ENCODE measurements at places on chromosomes 4 and X. TPM values are rescaled to one million over a fixed set of nuclear protein-coding genes. Genes with fewer than 3 reads are reported as not detected.

Gene SCLT1
- 26.8 TPM for polyA plus RNA-seq

Gene CYSLTR1
- polyA plus RNA-seq, result 1.8 TPM

Gene GCNA
- 2.0 TPM for polyA plus RNA-seq

Gene EFHC2
- polyA plus RNA-seq, result 4.0 TPM

Gene SMIM31
- polyA plus RNA-seq, result 0.09 TPM

Gene SHOX
- polyA plus RNA-seq, result 0.08 TPM

Gene HAUS7
- polyA plus RNA-seq, result 36.5 TPM

Gene PCDH19
- 2.3 TPM for polyA plus RNA-seq

Gene DMP1
- not detected for polyA plus RNA-seq

Gene PNMA6A
- polyA plus RNA-seq, result 3.2 TPM

Gene PIR
- polyA plus RNA-seq, result 9.6 TPM

Gene NHS
- 7.2 TPM for polyA plus RNA-seq

Gene PWWP3B
- polyA plus RNA-seq, result 4.4 TPM

Gene PAGE4
- 0.34 TPM for polyA plus RNA-seq

Gene TGIF2LX
- not detected for polyA plus RNA-seq

Gene PPP3CA
- polyA plus RNA-seq, result 43.3 TPM

Gene NR3C2
- 10.7 TPM for polyA plus RNA-seq

Gene CT45A10
- 8.5 TPM for polyA plus RNA-seq

Gene SLC10A4
- 0.43 TPM for polyA plus RNA-seq

Gene CSAG3
- polyA plus RNA-seq, result not detected

Gene ARHGEF38
- 5.8 TPM for polyA plus RNA-seq

Gene CCSER1
- 2.6 TPM for polyA plus RNA-seq

Gene HTR2C
- polyA plus RNA-seq, result 0.20 TPM

Gene ZMAT1
- polyA plus RNA-seq, result 32.0 TPM

Gene L1CAM
- polyA plus RNA-seq, result 0.44 TPM

Gene CLDN22
- polyA plus RNA-seq, result 0.95 TPM

Gene GNRHR
- 0.76 TPM for polyA plus RNA-seq

Gene SH2D1A
- polyA plus RNA-seq, result 0.85 TPM

Gene NPY2R
- polyA plus RNA-seq, result not detected

Gene P2RY4
- 0.36 TPM for polyA plus RNA-seq

Gene IL21
- not detected for polyA plus RNA-seq
